ENCODE measurements at places on chromosomes 6 and 20.

- no peak for DNase-seq
Measured at GRCh38 chr20:53662595-53662994, 69.0 kb upstream of the ZNF217 start.

DNA sequence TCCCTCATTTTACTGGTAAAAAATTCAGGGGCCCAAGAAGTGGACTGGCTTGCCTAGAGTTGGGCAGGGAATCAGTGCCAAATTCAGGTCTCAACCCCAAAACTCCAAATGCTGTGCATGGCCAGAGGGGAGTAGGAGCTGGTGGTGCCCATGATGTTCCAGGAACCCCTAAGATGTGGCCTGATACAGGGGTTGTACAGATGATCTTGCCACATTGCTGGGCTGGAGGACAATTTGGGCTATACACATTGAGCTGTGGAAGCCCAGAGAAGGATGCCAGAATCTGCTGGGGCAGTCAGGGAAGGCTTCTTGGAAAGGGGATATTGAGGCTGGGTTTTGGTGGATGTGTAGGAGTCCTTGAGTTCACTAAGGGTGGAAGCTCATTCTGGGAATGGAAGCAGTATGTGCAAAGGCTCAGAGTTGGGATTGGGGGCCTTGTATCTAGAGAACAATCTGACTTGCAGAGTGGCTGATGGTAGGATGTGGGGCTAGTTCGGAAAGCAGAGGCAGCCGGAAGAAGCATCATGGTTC, 38.0 kb upstream of the APCDD1L start:
- DNase-seq = no peak

DNA sequence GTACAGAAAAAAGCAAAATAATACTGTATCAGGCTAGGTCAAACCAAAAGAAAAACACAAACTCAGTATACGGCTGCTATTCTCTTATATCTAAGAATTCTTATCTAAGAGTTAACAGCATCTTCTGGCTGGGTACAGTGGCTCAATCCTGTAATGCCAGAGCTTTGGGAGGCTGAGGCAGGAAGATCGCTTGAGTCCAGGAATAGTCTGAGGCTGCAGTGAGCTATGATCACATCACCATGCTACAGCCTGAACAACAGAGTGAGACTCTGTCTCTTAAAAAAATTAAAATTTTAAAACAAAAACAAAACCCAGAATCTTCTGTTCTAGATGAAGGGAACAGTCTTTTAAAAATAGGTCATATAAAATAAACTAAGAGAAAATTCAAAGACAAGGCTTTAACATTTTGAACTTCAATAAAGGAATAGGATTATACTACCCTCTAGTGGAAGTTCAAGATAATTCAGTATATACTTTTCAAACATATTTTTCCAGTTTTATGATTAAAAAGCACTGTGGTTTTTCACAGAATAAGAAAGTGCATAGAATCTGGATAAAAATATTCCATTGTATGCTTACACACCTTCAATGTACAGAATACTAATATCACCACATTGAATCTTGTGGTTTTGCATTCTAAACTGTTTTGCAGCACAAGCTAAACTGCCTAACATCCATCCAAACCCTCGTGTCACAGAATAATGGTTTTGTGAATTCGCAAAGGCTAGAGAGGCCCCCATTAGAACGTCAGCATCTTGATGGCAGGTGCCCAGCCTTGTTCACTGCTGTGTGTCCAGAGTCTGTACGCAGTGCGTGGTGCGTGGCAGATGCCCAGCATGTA, 39.3 kb downstream of the DTNBP1 start:
- peak; percentile 57 for DNase-seq

DNA sequence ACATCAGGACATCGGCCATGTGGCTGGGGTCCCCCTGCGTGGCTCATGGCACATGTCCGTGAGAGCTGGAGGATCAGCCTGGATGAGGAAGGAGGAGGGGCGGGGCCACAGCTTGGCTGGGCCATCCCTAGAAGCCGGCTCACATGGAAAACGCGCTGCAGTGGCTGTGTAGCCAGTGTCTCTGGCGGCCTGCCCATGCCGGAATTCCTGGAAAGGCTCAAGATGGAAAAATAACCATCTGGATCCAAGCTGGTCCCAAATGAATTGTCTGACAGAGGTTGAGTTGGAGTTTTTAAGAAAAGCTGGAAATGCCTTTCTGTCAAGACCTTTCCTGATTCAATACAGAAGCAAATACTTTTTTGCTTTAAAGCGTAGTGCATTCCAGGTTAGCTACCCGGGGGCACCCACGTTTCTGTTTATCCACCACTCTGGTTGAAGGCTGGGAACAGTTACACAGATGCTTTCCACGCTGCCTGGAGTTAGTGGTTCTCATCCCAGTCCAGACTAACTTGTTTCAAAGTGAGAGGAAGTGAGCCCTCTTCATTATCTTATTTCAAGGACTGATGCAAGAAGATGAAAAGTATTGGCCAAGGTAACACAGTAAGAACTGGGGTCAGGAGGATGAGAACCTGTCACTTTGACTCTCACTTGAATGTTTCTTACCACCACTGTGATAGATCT, 99.0 kb downstream of the GMPR start:
- peak; percentile 98 for DNase-seq

- DNase-seq = no peak
Measured at GRCh38 chr6:38482466-38482865, 157.3 kb downstream of the BTBD9 start.

DNA sequence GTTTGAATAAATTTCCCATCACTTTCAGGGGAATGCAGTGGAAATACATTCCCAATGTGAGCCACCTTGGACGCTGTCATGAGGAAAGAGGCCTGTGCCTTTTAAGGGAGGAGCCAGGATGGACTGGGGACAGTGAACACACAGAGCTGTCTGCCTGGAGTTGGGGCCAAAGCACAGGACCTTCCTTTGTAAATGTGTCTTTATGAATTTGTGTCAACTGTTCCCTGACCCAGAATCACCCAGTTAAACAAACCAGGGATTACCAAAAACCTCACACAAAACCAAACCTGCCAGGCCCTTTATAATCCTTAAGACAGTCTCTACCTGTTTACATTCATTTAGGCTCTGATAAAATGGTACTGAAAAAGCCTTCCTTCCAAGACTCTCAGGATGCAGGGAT, 513.7 kb downstream of the MAFB start:
- no peak for DNase-seq

- DNase-seq = peak; percentile 12
Measured at GRCh38 chr6:119979862-119980261, 630.3 kb upstream of the MAN1A1 start.

- DNase-seq = no peak
Measured at GRCh38 chr20:44072384-44072783, 114.6 kb downstream of the JPH2 start.

GRCh38 chr6:164409309-164410009, 899.9 kb downstream of the C6orf118 start:
- DNase-seq = no peak

- DNase-seq = peak; percentile 55
Measured at GRCh38 chr20:41169791-41170351, 32.5 kb downstream of the PLCG1 start.

GRCh38 chr6:129749749-129750120, 39.8 kb upstream of the ARHGAP18 start:
- DNase-seq = peak; percentile 87

- DNase-seq = no peak
Measured at GRCh38 chr20:32433311-32434021, 75.3 kb downstream of the ASXL1 start.

- no peak for DNase-seq
Measured at GRCh38 chr6:46998436-46999017, 43.6 kb downstream of the ADGRF1 start.

- no peak for DNase-seq
Measured at GRCh38 chr6:69953491-69953890, 87.1 kb downstream of the COL19A1 start.

DNA sequence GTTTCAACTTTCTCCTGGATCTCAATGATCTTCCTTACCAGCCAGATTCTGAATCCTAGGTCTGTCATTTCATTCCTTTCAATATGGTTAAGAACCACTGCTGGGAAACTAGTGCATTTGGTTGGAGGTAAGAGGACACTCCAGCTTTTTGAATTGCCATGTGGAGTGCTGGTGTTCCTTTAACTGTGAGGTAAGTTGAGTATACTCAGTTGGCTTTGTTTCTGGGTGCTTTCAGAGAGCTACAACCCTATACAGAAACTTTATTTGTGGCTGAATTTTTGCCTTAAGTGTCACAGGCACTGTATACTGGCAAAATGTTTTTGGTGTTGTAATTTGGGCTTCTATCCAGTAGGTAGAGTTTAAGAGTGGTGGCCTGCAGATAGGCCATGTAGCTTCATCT, 175.8 kb downstream of the TBC1D32 start:
- DNase-seq = peak; percentile 3

GRCh38 chr6:164612751-164613150, 696.7 kb downstream of the C6orf118 start:
- DNase-seq = no peak

GRCh38 chr6:122128445-122128844, 271.0 kb upstream of the HSF2 start:
- DNase-seq = no peak

GRCh38 chr6:19876672-19877071, 39.5 kb downstream of the ID4 start:
- no peak for DNase-seq

DNA sequence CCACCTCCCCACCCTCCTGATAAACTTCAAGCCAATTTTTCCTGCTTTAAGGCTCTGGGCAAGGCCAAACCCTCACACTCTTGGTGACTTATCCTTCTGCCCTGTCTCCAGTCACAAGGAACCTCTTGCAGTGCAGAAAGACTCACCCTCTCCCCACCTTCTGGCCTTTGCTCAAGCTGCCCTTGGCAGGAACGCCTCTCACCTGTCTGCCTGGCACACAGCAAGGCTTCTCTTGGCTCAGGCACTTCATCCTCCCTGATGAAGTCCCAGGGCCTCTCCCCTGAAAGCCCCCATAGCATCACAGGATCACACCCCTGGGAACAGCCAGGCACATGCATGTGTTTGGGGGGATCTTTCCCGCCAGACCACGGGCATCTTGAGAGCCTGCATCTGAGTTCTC, 68.8 kb upstream of the NNAT start:
- no peak for DNase-seq

DNA sequence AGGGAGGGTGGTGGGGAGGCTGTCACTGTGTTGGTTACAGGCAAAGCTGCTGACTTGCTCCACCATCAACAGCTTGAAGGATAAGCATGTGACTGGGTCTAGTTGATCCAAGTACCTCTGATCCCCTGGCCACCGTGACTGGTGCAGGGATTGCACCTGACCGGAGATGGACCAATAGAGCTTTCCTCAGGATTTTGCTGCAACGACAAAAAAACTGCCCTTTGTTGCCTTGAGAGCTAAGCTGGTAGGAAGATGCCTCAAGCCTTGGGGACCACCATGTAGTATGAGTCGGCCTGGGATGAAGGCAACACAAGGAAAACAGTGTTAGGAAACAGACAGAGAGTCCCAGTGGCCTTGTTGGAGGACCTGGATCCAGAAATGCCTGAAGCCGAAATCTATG, 1.8 kb downstream of the OCSTAMP start:
- no peak for DNase-seq

DNA sequence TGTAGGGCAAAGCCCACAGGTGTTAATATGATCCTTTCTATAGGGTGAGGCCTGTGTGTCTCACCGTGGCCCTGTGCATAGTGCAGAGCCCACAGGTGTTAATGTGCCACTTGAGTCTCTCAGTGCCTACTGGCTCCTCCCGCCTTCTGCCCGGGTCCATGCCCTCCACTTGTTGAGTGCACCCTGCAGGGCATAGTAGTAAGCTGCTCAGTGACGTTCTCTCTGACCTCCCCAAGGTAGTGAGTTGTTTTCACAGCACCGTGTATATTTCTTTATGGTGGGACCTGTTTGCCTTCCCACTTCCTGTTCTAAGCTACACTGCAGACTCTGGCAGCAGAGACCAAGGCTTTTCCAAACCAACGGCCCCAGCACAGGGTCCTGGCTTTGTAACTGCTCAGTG, 64.5 kb upstream of the SLC22A1 start:
- DNase-seq = no peak

DNA sequence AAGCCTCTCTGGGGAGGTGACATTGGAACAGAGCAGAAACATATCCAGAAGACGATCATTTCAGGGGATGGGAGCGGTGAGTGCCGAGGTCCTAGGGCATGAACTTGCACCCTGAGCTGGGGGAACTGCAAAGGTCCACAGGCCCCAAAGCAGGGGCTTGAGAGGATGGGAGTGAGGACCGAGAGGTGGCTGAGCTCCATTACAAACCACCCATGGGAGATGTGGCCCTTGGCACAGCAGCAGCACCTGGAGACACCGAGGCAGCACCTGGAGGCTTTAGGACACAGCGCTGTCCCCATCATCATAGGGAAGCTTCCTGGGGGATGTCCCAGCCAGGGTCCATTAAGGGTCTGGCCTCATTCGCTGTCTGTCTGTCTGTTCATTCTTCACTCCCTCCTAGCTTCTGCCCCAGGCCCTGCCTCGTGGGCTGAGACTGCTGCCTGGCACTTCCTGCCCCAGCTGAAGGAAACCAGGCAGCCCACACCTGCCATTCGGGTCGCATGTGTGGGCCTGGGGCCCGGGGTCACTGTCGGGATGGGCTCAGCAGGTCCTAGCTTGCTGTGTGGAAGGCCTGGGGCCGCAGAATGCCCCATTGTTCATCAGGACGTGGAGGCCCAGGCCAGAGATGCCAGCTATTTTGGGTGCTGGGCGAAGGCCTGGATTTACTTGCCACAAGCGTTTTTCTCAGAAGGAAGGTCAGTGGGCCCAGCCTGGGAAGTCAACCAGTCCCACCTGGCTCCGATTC, 42.8 kb upstream of the STX16 start:
- no peak for DNase-seq

DNA sequence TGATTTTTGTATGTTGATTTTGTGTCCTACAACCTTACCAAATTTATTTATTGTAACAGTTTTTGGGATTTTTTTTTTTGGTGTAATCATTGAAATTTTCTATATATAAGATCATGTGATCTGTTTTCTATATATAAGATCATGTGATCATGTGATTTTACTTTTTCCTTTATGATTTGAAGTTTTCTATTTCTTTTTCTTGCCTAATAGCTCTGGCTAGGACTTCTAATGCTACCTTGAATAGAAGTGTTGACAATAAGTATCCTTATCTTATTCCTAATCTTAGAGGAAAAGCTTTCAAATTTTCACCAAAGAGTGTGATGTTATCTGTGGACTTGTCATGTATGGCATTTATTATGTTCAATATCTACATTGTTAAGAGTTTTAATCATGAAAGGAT, 69.7 kb downstream of the TNFAIP3 start:
- DNase-seq = no peak

GRCh38 chr6:15754035-15754705, 91.3 kb upstream of the DTNBP1 start:
- peak; percentile 6 for DNase-seq

Measured in fibroblast of pulmonary artery (primary cell).